NB4 (cell line): ENCODE measurements at places on chromosomes 11 and 22.

DNA sequence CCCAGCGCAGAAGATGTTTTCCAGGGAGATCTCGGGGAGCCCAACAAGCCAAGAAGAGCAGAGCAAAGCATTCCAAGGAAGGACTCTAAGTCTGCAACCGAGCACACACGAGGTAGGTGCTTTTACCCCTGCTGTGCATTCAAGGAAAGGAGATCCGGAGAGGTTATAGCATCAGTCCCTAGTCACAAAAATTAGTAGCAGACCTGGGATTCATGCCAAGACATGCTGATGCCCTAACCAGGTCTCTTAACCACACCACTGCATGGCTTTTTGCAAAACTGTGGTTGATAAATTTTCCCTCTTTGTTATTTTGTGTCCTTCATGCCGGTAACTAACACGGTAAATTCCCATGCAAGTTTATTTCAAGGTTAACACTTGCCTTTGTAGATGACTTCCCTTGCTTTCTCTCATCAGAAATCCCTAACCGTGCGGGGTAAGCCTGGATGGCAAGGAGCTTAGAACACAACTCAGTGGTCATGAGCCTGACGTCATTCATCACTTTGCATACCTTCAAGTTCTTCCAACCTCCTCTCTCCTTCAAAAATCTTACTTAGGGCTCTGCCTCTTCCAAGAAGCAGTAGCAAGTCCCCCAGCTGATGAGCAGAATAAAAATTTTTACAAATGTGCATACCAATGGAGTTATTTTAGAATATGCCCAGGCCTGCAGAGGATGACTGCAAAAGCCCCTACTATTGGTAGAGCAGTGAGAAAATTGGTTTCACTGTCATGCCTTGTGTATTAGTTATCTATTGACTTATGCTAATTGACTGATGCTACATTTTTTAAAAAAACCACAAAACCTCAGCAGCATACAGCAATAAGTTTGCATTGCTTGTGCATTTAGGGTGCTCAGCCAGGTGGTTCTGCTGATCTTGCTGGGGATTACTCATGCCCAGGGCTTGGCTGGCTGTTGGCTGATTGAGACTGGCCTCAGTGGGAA, 465.1 kb downstream of the MN1 start:
- no peak for DNase-seq

- no peak for DNase-seq
Measured at GRCh38 chr11:96284917-96285316, 58.1 kb downstream of the MAML2 start.

DNA sequence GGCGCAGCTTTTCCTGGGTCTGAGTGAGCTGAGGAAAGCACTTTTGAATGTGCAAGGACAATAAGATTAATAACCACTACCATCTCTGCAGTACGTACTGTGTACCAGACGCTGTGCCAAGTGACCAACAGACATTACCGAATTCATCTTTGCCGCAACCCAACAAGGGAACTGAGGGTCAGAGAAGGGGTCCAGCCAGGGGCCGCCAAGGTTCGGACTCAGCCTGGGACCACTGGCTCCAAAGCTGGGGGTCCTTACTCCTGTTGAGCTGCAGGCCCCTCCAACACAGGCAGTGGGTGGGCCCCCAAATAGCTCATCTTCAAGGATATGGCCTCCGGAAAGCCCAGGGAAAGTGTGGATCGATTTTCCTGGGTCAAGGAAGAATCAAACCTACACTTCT, 55.0 kb upstream of the EMID1 start:
- DNase-seq: no peak

DNA sequence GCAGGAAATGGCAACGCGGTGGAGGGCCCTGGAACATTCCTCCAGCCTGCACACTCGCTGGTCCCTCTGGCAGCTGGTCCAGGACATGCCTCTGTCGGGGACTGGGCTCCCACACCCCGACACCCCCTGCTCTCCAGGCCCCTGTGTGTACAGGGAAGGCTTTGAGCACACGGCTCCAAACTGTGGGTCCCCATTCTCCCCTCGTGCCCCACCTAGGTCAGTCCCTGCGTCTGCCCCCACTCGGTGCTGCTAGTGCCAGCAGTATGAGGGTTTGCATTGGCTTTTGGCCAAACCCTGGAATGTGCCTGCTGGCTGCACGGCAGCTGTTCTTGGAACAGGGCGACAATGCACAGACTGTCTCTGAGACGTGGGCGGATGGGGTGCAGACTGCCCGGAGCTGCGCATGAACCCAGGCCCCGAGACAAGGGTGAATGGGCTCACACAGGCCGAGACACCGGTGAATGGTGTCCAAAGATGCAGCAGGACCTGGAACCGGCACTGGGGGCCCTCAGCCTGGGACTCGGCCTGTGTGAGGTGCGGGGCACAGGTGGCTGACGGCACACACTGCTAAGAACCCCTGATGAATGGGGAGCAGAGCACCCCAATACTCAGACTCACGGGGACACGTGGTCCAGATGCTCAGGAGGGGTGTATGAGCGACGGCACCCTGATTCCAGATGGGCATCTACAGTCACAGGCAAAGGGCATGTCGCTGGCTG, 7.5 kb upstream of the SYT8 start:
- no peak for DNase-seq

GRCh38 chr22:43147821-43148220, 3.5 kb upstream of the TSPO start:
- peak; percentile 69 for DNase-seq

- peak; percentile 21 for DNase-seq
Measured at GRCh38 chr11:35111161-35112055, 27.6 kb upstream of the CD44 start.

GRCh38 chr11:101176381-101176780, 46.8 kb upstream of the PGR start:
- no peak for DNase-seq

DNA sequence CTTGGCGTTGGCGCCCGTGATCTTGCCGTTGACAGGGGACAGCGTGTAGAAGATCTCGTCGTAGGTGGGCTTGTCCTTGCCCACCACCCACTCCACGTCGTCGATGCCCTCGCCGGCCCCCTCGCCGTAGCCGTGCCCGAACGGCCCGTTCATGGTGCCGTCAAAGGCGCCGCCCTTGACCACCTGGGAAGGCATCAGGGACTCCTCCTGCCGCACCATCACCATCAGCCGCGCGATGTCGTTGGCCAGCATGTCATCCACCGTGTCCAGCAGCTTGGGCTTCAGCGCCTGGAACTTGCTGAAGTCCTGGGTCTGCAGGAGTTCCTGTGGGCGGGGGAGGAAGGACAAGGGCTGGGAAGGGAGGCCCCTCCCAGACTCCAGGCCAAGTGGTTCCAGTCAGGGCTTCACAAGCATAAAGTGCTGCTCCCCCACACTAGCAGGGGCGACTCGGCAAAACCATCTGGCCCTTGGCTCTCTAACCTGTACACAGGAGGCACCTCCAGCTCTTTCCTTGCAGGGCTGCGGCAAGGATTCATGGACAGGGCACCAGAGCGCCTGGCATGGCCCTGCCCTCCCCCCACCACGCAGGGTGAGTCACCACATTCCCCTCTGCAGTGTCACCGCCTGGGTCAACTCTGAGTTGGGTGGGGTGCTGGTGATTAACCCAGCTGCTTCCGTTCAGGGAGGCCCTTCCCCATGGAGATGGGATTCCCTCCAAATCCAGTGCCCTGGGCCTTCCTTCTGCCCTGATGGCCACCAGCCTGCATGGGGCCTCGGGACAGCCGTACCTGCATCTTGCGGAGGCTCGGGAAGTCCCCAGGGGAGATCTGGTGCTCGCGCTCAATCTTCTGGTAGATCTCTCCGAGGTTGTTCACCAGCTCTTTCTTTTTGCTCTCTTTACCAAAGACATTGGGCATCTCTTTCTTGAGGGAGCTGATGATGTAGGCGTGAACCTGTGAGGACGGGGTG, 10.4 kb upstream of the CDC42BPG start:
- peak; percentile 75 for DNase-seq

- peak; percentile 43 for DNase-seq
Measured at GRCh38 chr22:25564979-25565677, 653 bp downstream of the GRK3 start.

DNA sequence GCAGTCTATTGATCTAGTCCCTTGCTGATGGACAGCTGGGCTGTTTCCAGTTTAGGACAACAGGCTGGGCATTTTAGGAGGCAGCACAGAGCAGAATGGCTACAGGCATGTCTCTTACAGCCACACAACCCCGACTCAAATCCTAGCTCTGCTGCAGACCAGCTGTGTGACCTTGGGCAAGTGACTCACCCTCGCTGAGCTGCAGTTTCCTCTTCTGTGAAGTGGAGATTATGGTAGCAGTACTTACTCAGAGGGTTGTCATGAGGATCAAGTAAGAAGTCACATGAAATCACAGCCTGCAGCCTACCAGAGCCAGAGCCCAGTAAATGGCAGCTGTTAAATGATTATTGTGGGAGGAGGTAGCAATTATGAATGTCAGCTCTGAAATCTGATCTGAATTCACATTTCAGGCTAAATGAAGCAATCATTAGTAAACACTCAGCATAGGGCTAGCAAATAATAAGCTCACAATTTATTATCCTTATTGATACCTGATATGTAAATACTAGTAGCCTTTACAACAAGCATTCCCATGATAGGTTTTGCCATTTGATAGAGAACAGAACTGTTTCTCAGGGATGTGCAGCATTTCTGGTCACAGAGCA, 58.9 kb downstream of the MYEOV start:
- DNase-seq: peak; percentile 53

DNA sequence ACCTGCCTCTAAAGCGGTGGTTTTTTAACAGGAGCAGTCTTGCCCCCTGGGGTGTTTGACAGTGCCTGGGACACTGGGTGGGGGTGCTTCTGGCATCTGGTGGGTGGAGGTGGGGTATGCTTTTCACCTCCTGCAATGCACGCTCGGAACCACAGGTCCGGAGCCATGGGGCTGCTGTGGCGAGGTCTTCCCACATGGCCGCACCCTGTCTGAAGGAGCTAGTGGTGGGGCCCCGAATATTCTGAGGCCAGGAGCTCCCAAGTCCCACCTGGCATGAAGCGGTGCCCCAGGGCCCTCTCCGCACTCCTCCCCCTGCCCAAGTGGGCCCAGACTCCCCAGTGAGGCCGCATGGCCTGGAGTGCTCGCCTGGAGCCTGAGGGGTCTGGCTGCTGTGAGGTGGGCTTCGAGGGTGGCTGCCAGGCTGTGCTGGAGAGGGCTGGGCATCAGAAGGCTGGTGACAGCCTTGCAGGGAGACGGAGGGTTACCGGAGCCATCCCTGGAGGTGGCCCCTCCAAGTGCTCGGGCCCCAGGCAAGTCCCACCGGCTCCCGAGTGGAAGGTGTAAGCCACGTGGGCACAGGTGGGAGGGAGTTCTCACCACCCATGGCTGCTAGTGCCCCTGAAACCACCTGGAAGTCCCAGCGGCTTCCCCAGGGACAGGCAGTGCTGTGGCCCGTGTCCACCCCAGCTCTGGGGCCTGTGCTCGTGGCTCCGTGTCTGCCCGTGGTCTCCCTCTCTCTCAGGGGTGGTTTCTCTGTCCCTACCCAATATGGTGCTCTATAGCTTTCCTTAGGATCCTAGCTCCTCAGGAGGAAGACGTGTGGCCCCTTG, 15.1 kb downstream of the TBX1 start:
- no peak for DNase-seq

GRCh38 chr11:44760477-44760872, 33.7 kb downstream of the TSPAN18 start:
- DNase-seq: no peak

DNA sequence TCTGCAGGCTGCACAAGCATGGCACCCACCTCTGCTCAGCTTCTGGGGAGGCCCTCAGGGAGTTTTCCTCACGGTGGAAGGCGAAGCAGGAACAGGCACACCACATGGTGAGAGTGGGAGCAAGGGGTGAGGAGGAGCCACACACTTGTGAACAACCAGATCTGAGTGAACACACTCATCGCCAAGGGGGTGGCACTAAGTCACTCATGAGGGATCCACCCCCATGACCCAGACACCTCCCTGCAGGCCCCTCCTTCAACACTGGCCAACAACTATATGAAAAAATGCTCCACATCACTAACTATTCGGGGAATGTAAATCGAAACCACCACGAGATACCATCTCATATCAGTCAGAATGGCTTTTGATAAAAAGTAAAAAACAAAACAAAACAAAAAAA, 722 bp upstream of the KRTAP5-2 start:
- DNase-seq: no peak

DNA sequence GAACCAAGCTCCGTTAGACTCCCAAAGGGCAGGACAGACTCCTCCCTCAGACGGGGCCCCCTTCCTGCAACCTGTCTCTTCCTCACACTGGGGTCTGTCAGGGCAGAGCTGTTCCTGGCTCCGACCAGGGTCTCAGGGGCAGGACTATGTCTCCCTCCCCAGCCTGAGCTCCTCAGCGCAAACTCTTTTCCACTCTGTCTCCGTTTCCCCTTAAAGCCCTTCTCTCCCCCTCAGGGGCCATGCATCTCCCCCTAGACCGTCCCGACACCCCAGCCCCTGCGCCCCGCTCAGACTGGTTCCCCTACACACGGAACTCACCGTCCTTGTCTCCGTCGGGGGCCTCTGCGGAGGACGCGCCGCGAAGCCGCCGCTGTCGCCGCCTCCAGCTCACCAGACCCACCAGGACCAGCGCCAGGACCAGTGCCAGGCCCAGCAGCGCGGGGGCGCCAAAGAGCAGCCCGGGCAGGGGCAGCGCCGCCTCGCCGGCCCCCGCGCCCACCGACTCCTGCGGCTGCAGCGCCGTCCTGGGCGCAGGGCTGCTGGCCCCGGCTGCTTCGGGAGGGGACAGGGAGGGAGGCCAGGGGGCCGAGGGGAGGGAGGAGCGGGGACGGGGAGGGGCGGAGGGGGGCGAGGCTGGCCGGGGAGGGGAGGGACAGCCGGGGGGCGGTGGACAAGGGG, 684 bp downstream of the TNFRSF13C start:
- DNase-seq: peak; percentile 76

DNA sequence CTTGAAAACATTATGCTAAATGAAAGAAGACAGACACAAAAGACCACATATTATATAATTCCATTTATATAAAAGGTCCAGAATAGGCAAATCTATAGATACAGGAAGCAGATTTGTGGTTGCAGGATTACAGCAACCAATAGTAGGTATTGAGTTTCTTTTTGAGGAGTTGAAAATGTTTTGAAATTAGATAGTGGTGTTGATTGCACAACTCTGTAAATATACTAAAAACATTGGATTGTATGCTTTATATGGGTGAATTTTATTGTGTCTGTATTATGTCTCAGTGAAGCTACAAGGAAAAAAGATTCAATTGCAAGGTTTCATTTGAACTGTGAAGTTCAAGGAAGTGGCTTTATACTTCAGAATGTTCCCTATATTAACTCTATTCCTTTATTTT, 3.0 kb upstream of the RRAS2 start:
- no peak for DNase-seq

- DNase-seq: no peak
Measured at GRCh38 chr11:104524254-104524653, 360.3 kb upstream of the PDGFD start.

DNA sequence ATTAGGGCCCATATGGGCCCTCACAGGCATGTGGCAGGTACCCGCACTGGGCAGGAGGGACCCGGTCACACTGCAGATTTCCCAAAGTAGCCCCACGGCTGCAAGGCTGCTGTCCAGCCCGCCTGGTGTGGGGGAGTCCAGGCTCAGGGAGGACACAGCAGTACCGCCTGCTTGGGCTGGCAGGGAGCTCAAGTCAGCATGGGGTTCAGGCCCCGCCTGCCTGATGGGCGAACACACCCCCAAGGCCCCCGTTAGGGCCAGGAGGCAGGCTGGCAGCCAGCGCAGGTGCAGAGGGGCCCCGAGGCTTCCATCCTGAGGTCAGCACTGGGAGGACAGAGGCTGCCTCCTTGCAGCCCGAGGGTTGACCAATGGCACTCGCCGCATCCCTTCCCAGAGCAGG, 5.5 kb downstream of the ZDHHC8 start:
- DNase-seq: no peak
